ENCODE measurements at places on chromosomes 5 and 9. TPM values are rescaled to one million over a fixed set of nuclear protein-coding genes. Genes with fewer than 3 reads are reported as not detected.

Gene PANK3
- 8.3 TPM for polyA plus RNA-seq

Gene CENPK
- polyA plus RNA-seq, result 1.5 TPM

DNA sequence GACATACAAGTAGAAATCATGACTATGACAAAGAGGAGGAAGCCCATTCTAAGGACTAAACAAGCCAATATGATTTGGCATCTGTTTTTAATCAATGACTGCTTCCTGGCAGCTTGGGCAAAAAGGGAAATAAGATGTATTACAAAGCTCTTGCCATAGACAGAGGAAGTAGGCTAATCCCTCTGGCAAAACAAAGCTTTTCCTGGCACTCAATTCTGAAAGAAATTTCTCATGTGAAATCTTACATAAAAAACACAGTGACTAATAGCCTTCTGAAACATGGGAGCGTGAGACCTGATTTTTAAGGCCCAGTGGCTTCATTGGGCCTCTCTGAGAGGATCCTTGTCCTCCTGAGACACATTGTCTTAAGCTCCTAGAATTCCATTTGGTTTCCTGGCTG is 93.6 kb downstream of the COL23A1 start:
- no peaks in the 10 kb centered on the region for H3K4me1 ChIP-seq
- H3K27ac ChIP-seq, result no peak overlapping the region
- no peaks in the 10 kb centered on the region for H3K27me3 ChIP-seq
- no peaks in the 10 kb centered on the region for H3K36me3 ChIP-seq
- DNase-seq, result no peak
- H3K4me3 ChIP-seq, result no peak overlapping the region

GRCh38 chr9:104826079-104826775 is 62.3 kb downstream of the NIPSNAP3B start:
- H3K4me1 ChIP-seq, result no peaks in the 10 kb centered on the region
- no peaks in the 10 kb centered on the region for H3K27me3 ChIP-seq
- no peak overlapping the region for H3K4me3 ChIP-seq

GRCh38 chr9:124594673-124595072 is 87.5 kb upstream of the NR5A1 start:
- H3K27ac ChIP-seq, result no peak overlapping the region
- no peaks in the 10 kb centered on the region for H3K27me3 ChIP-seq
- no peaks in the 10 kb centered on the region for H3K36me3 ChIP-seq
- H3K4me1 ChIP-seq, result peaks cover 4% of the 10 kb centered on the region
- H3K4me3 ChIP-seq, result no peak overlapping the region

- no peaks in the 10 kb centered on the region for H3K27me3 ChIP-seq
- no peak overlapping the region for H3K27ac ChIP-seq
- H3K4me3 ChIP-seq, result no peak overlapping the region
- no peaks in the 10 kb centered on the region for H3K4me1 ChIP-seq
Measured at GRCh38 chr5:75009556-75010345, 42.6 kb downstream of the GCNT4 start.

Measured in ovary (tissue), 10 donors.